Stimulated activated CD4-positive, alpha-beta T cell treated with anti-CD3 and anti-CD28 coated beads, TNF-alpha, amount 100 ng/mL, for 4 hours (primary cell): ENCODE measurements at places on chromosomes 12 and 14.
A peak's percentile ranks its signal among the peaks of the same experiment; 100 is the strongest.

GRCh38 chr14:51189600-51190376 is 50.3 kb upstream of the TMX1 start:
- no peak for DNase-seq

GRCh38 chr14:61280526-61281185 is 482 bp downstream of the TMEM30B start:
- DNase-seq = peak; percentile 71

- no peak for DNase-seq
Measured at GRCh38 chr12:120286768-120287490, 4.8 kb downstream of the RNU4-2 start.

DNA sequence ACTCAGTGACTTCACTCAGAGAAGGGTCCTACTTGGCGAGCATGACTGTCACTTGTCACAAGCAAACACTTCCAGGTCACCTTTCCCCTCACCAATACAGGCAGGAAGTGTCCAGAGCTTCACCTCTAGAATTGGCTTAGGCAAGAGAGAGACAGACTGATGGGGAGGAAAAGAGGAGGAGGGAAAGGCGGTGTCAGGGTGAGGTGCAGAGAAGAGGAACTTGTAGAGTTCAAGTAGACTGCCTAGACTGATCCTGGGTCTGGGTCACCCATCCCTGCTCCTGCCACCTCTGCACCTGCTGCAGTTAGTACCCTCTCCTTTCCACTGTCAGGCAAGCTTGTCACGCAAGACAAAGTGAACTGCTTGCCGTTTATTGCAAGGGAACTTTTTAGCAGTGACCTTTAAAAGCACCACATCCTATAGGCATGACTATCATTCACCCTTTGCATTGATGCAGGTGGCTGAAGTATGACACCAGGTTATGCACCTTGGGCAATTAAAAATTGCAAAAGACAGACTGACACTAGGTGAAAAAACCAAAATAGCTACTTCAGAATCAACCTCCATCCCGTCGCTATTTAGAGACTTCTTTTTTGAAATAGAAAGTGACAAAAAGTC is 292.4 kb downstream of the SYT1 start:
- DNase-seq = no peak

DNA sequence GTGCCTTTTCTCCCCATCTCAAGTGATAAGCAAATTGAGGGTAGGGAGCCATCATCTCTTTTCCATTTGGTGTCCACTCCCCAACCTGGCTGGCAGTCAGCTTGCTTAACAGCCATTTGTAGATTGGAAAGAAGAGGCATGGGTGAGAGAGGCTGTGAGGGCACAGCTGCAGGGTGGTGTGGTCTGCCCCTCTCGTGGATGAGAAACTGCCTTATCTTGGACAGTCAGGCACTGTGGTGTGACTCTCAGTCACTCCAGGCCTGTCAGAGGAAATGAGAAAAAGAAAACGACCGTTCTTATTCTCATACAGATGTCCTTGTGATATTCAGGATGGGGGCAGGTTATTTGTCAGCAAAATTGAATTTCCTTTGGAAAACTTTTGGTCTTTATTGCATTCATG is 65.1 kb upstream of the SRSF5 start:
- no peak for DNase-seq

- DNase-seq = no peak
Measured at GRCh38 chr14:36450550-36450949, 69.5 kb downstream of the NKX2-1 start.

DNA sequence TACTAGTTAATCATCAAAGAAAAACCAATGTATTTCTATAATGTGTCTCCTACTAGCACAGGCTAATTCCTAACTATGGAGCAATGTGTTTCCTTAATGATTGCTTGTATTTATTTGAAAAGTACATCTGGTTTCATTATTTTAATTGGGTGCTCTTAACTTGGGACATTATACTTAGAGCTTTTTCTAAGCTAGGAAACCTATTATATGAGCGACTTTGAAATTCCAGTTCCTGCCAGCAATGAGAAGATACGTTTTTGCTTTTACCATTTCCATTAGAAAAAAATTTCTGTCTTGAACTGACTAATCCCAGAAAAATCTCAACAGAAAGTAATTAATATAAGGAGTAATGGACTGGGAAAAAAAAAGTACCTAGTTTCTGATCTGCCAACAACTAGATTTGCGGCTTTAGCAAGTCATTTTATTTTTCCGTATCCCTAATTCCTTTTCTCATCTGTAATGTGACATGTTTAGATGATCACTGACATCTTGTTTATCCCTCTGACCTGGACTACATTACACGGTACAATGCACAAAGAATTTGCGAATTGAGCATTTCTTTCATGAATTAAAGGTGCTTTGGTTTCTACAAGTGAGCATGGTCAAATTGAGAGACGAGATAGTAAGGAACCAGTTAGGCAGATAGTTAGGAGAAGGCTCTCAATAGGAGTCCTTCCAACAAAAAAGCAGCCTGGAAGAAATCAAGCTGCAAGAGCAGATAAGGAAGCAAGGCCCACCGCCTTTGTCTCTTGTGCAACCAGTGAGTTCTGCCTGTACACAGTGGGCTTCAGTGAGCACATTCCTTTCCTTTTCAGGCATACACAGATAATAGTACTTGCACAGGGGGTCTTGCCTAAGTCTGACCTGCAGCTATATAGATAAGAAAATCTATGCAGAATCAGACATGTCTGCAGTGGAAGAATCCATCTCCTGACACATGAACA is 1765.0 kb upstream of the FLRT2 start:
- no peak for DNase-seq

DNA sequence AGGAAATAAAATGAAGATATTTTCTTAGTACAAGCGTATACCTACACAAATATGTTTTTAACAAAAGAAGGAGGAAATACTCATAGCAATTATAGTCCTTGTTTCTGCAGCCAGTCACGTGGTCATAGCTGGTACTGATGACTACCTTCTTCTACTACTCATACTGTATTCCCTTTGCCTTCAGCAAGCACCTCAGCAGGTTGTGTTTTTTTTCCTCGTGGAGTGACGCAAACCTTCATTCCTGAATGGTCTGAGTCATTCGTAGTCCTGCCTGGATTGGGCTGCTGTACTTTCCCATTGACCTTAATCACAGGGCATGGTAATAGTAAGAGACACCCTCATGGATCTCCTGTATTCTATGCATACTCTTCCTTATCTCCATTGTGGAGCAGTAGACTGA is 25.7 kb upstream of the SLC16A7 start:
- DNase-seq = no peak

DNA sequence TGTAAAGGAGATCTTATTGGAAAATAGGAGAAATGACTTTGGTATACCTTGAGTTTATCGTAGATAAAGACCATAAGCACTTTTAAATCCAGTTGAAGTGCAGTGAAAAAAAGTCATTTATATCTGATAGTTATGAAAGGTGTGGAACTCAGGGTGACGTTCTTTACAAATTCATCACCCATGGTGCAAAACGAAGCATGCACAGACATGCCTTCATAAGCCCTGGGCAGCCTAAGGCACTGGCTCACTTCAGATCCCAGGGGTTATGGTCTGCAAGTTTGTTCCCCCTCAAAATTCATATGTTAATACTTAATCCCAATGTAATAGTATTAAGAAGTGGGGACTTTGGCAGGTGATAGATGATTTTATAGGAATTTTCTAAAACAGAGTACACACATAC is 1216.4 kb upstream of the USP15 start:
- DNase-seq = no peak

GRCh38 chr14:81818271-81818670 is 284.6 kb upstream of the SEL1L start:
- no peak for DNase-seq

DNA sequence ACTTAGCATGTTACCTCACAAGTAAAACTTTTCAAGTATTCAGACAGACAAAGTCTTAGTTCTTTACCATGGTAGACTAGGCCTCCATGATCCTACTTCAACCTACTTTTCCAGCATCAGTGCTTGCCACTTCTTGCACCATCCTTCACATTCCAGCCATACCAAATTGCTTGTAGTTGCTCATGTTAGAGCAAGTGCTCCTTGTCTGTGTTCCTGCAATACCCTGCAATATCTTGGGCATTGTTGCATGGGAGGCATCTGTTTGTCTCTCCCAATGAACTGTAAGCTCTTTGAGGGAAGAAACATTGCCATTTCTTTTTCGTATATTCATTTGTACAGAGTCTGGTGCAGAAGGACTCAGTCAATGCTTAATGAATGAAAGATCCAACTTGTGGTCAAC is 78.0 kb downstream of the SRGAP1 start:
- no peak for DNase-seq

GRCh38 chr12:102971227-102971626 is 13.8 kb downstream of the ASCL1 start:
- DNase-seq = no peak

GRCh38 chr14:65772921-65773574 is 360.5 kb downstream of the FUT8 start:
- no peak for DNase-seq

- no peak for DNase-seq
Measured at GRCh38 chr14:61841145-61841544, 78.9 kb downstream of the SNAPC1 start.

DNA sequence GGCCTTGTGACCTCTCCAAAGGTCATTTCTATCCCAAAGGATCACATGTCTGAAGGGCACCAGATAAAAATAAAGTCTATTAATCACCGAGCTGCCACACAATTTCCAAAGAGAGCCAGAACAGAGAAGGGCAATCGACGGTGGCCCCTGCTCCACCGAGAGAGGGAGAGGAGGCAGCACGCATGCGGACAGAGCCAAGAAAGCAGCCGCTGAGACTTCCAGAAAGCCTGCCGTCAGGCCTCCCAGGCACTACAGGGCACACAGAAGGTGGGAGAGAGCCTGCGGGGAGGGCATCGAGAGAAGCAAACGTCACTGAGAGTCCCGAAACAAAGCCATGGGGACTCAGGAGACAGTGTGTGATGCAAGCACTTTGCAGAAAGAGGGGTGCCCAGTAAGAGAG is 182.0 kb downstream of the DPF3 start:
- no peak for DNase-seq

GRCh38 chr14:80477388-80478160 is 266.3 kb upstream of the DIO2 start:
- no peak for DNase-seq

DNA sequence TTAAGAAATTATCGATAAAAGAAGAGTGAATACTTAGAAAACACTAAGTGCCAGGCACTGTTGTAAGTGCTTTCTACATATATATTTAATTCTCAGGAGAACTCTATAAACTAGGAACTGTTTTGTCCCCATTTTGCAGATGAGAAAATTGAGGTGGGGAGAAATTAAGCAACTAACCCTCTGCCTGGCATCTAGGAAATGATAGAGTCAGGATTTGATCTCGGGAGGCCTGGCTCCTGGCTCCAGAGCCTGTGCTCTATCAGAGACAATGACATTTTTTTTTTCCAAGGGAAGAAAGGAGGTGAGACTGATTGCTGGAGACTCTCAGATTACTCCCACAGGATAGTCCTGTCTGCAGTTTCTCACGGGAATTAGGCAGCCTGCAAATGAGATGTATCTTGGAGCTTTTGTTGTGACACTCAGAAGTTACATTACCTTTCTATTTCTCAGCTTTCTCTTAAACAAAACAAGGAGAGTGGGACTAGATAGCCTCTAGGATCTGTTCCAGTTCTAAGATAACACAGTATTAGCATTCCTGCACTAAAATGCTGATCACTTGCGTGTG is 1.4 kb upstream of the FAM234B start:
- no peak for DNase-seq

GRCh38 chr14:30885840-30886740 is 11.7 kb downstream of the COCH start:
- DNase-seq = no peak

GRCh38 chr12:51293696-51294095 is 23.5 kb upstream of the SMAGP start:
- no peak for DNase-seq

DNA sequence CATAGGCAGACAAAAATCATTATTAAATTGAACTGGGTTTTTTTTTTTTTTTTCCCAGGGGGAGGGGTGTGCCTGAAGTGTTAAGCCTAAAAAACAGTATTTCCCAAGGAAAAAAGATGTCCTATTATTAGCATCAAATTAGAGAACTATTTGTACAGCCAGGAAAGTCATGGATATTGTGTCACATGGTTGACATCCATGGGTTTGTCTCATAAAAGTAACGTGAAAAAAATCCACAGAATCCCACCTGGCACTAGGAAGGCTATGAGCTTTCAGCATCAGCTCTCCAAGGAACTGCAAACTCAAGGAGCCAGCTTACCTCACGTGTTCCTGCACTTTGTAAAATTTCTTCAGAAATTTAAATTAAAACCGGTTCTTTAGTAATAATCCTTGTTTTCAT is 69.1 kb upstream of the EGLN3 start:
- no peak for DNase-seq

DNA sequence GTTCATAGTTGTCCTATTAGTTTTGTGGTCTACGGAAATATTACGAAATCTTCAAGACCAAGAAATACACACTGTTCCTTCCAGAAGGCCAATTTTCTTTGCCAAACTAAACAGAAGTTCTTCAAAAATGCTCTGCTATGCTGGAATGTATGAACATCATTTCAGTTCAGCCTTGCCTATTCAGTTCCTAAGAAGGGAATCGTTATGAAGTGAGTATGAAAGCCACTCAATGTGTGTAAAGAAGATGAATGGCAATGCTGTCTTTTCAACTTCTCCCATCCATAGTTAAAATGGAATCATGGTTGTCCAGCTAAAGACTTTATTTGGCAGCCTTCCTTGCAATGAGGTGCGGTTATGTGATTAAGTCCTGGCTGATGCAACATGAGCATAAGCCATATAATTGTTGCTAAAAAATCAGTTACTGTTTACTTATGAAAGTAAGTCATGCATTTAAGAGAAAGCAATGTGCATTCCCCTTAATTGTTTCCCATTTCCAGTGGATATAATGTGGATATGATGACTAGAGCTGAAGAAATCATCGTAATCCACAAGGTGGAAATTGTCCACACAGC is 73.8 kb upstream of the PTPRR start:
- no peak for DNase-seq

DNA sequence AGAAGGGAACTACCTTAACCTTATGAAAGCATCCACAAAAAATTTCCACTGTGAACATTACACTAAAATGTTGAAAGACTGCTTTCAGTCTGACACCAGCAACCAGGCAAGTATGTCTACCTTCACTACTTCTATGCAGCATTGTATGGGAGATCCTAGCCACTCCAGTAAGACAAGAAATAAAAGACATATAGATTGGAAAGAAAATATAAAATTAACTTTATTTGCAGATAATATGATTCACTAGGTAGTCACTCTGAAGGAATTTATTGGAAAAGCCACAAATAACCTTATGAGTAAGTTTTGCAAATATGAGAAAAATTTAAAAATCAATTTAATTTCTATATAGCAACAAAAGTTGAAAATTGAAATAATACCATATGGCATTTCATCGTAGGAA is 172.0 kb downstream of the RERGL start:
- DNase-seq = no peak

- no peak for DNase-seq
Measured at GRCh38 chr12:20125276-20125798, 243.0 kb upstream of the PDE3A start.

DNA sequence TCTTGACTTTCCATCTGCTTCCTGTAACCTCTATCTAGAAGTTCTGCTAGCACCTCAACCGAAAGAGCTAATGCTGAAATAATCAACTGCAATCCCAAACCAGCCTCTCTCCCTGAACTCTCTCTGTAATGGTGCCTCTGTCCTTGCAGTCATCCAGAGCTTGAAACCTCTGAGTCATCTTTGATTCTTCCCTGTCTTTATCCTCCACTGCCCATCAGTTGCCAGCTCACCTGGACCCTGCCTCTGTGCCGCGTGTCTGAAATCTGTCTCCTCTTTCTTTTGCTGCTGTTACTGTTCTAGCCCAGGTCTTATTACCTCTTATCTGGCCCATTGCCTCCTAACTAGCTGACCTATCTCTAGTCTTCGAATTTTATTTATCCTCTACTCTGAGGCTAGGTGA is 15.5 kb downstream of the CLSTN3 start:
- no peak for DNase-seq
